ENCODE measurements at places on chromosomes 6 and 20. TPM values are rescaled to one million over a fixed set of nuclear protein-coding genes. Genes with fewer than 3 reads are reported as not detected.

The SAPCD1 gene
- total RNA-seq = 1.3 TPM

The SLC4A11 gene
- total RNA-seq = 3.2 TPM

The ZMYND8 gene
- total RNA-seq = 14.7 TPM

The RBPJL gene
- total RNA-seq = not detected

The CALHM4 gene
- under 0.01 TPM for total RNA-seq

The GPLD1 gene
- 0.26 TPM for total RNA-seq

The ARHGAP18 gene
- total RNA-seq = 4.5 TPM

The FAM50B gene
- 10.3 TPM for total RNA-seq

The RHAG gene
- not detected for total RNA-seq

The ARMC12 gene
- 0.13 TPM for total RNA-seq

All from bronchial epithelial cell (primary cell).